NCI-H146 (cell line): ENCODE measurements at places on chromosomes 3 and 15.

- no peak for DNase-seq
Observed at GRCh38 chr3:113825090-113825489, 13.5 kb upstream of the GRAMD1C start.

DNA sequence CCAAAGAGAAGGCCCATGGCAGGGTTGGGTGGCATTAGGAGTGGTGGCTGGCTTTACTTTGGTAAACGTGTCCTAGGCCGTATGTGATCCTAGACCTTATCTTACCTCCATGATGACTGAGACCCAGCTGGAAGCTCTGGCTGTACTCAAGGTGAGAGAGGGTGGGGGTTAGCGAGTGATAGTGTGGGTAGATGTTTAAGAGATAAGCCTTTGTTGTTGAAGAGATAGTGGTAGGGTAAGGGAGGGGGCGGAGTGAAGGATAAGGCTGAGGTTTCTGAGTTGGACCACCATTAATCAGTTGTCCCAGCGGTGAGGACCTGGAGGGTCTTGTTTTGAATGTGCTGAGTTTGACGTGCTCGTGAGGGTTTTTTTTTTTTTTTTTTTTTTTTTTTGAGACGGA lies 61.5 kb upstream of the ULK4 start:
- peak; percentile 1 for DNase-seq

DNA sequence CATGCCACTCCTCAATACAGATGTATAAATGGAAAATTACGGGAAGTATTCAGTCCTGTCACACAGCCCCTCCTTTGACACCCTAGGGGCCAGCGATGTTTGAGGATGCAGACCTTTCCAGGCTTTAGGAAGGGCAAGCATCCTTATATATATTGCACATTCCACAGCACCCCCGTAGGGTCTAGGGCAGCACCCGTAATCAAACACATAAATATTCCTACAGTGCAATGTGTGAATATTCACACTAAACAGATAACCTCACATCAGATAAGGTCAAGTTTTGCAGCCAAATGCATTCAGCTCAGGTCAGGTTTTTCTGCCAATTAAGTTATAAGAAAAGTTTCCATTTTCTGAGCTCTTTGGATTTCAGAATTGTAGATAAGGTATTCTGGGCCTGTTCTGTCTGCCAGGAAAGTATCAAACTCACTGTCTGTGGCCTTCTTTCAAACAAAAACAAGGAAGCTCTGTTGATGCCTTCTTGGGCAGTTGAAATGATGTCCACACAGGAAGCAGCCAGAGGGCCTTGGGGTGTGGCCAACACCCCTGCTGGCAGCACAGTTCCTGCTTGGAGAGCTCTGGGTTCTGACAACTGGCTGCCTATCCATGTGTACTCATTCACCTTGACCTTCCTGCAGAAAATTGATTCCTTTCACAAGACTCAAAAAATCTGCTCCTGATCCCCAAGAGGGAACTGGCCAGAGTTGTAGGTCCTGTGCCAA lies 427.0 kb downstream of the NTRK3 start:
- no peak for DNase-seq

- DNase-seq: peak; percentile 86
Observed at GRCh38 chr3:151156618-151157216, 46.3 kb downstream of the GPR171 start.

- no peak for DNase-seq
Observed at GRCh38 chr3:106168962-106169750, 300.3 kb upstream of the CBLB start.

DNA sequence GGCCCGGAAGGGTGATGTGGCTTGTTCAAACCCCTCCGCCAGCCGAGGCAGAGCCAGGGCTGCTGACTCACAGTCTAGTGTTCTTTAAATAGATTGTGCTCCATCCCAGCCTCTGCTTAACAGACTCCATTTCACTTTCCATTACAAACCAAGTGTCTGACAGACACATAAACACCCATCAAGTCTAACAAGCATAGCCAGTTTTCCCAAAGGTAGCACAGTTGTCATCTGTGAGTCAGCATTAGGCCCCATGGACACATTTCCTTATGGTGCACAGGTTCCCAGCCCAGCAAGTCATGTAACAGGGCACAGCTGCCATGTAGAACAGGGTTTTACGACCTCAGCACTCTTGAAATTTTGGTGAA lies 109.9 kb upstream of the RAP2B start:
- DNase-seq: no peak

GRCh38 chr3:120438665-120439370 lies 12.0 kb downstream of the FSTL1 start:
- no peak for DNase-seq

GRCh38 chr3:51703761-51704510 lies 2.9 kb upstream of the GRM2 start:
- DNase-seq: no peak

DNA sequence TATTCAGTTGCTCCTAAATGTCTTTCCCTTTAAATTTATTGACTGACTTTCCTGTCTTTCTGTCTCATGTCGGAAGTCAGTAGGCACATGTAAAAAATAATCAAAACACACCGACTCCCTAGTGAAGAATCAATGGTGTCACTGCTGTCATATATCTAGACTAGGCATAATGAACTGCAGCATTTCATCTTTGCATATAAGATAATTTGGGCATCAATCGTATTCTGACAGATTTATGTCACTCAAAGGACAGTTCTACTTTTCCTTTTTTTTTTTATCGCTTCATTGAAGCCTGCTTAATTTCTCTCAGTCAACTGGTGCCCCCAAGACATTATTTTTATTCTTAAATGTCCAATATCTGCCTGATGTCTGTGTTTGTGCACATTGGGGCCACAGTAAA lies 206.3 kb downstream of the MEIS2 start:
- DNase-seq: no peak

GRCh38 chr15:39367596-39367995 lies 213.3 kb upstream of the THBS1 start:
- no peak for DNase-seq

DNA sequence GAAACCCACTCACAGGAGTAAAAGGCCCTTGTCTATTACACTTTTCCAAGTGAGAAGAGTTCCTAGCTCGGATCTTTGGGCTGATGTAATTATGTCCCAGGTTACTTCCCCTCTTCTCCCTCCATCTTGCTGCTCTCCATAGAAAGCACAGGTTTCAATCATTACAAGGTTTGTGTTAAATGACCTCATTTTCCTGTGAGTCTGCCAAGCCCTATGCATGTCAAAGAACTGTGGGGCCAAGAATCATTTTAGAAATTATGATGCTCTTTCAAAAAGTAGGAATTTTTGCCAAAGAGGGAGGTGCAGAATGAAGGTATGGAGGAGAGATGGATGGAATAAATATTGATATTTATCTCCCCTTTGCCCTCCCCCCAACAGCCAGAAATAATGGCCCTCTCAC lies 129.3 kb upstream of the TPM1 start:
- no peak for DNase-seq

GRCh38 chr15:67322481-67322880 lies 67.9 kb downstream of the IQCH start:
- no peak for DNase-seq

- DNase-seq: no peak
Observed at GRCh38 chr3:127611251-127611650, 13.0 kb downstream of the MCM2 start.

DNA sequence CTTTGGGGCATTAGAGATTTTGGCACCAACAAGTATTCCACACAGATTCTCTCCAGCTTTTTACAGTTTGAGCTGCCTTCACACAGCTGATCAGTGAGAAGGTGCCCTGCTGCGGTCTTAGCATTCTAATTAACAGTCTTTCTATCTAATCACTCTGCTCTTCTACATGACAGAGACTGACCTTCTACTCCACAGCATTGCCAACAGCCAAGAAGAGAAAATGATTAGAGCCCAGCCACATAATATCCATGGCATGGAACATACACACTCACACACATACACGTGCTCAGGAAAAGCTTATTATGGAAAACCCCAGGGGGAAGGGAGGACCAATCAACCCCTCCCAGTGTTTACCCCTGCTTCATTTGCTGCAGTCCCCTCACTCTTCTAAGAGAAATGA lies 76.1 kb upstream of the PPP2R3A start:
- no peak for DNase-seq

GRCh38 chr3:133996996-133997395 lies 32.7 kb downstream of the SLCO2A1 start:
- no peak for DNase-seq

- no peak for DNase-seq
Observed at GRCh38 chr3:102178817-102179216, 256.0 kb upstream of the ZPLD1 start.

DNA sequence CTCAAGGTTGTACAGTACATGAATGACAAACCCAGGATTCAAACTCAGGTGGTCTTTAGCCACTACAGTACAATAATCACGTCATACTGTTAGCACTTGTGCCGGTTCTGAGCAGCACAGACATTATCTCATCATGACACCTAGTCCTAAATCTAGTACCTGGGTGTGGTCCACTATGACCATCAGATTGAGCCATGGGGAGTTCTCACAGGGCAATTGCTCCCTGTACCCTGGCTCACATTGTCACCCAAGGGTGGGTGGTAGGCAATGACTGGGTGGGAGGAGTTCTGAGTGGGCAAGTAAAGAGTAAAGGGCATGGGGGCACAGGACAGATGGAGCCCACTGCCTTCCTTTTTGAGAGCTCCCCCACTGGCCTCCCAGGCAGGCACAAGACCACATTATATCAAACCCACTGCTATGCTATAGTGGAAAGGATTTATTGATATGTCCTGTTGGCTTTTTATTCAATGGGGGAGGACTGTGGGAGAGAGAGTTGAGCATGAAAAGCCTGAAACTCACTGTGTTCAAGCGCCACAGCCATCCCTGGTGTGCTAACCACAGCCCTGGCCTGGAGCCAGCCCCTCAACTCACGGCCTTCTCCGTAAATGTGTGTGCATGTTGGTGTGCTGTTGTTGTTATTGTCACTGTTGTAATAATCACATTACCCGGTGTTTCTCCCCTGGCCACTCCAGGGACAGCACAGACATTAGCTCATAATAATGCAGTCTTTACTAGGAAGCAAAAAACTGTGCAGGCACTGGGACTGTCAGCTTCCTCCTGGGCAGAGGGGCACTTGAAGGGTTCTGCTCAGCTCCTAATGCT lies 27.3 kb downstream of the ADCY5 start:
- no peak for DNase-seq

DNA sequence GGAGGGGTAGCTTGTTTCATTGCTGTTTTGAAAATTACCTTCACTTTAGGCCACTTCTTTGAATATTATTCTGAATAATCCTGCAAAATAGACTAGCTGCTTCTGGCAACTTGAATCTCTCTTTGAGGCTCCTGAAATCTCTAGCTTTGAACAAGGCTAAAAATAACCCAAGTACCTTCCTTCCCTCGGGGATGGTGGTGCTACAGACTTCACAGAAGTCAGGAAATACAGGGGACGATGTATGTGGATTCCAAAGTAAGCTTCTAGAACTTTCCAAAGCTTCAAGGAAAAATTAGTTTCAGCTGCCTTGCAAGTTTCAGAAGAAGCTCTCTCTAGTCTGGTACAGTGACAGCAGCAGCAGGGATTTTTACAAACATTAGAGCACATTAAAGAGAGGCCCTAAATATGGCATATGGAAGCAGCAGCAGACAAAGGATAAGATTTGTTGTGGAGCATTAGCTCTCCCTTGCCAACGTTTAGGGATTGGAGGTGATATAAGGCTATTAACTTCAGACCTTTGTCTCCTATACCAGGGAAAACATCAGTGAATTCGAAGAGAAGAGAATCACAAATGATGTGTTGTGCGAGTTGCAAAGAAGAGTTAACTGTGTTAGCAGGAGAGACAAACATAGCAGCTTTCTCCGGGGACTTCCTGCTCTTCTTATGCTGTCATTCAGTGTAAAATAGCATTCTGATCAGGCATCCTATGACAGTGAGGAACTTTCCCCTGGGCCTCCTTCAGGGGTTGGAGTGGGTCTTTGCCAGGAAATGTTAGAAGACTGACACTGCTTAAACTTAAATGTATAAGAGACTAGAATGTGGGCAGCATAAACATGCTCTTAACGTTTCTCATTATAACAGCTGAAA lies 783.0 kb upstream of the ARPP21 start:
- DNase-seq: no peak

DNA sequence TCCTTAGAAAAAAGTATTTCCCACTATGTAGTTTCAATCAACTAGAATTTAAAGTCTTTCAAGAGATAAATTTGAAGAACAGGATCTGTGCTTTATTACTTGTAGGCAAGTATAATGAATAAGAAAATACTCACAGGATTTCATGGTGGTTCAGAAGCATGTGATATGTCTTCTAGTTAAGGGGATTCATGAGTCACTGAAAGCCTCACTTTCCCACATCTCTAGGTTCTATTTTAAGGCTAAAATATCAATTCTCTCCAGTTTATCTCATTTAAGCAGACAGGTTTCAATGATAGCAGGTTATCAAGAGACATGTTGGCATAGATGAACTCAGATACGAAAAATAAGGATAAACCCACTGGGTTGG lies 437.8 kb upstream of the BCHE start:
- DNase-seq: no peak

GRCh38 chr3:129453732-129454131 lies 13.7 kb downstream of the IFT122 start:
- DNase-seq: no peak

GRCh38 chr3:133992381-133992780 lies 37.3 kb downstream of the SLCO2A1 start:
- DNase-seq: no peak

GRCh38 chr15:81851325-81851724 lies 194.5 kb downstream of the MEX3B start:
- DNase-seq: no peak

DNA sequence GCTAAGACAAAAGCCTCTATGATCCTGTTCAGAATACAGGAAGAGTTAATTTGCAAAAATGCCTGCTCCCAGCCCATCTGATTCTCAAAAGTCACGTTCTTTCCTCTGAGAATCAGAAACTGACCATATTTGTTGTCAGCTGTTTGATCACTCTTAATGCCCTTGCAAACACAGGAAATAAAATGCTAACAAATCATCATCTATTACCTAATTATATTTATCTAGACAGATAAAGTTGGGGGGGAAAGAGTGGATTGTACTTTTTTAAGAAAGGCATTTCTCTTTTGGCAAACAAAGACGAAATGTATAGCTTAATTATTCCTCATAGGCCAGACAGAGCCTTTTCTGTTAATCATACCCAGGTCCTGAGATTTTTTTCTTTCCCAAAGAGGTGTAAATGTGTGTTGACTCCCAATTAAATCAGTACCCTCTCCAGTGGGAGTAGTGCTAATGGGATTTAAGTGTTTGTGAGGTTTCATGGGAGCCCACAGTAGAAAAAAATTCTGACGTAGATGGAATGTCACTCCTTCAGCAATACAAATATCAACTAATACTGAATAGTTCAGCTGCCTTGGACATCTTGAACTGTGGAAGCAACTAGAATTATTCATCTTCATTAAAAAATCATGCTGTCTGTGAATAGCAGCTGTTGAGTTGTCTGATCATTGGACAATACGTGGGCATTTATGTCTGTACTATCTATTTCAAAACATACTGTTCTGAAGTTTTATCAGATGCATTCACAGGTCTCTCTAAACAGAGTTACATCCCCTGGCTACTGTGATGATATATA lies 22.5 kb upstream of the BNIP2 start:
- DNase-seq: peak; percentile 55
